Fibroblast of lung (primary cell): ENCODE measurements at places on chromosomes 13 and 19.

DNA sequence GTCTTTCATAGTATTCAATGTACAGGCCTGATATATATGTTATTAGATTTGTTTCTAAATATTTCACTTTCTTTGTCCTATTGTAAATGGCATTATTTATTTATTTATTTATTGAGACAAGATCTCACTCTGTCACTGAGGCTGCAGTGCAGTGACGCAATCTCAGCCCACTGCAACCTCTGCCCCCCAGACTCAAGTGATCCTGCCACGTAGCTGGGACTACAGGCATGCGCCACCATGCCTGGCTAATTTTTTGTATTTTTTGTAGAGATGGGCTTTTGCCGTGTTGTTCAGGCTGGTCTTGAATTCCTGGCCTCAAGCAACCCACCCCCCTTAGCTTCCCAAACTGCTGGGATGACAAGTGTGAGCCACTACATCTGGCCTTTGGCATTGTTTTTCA lies 5.4 kb upstream of the GAS6 start:
- no peak for DNase-seq

DNA sequence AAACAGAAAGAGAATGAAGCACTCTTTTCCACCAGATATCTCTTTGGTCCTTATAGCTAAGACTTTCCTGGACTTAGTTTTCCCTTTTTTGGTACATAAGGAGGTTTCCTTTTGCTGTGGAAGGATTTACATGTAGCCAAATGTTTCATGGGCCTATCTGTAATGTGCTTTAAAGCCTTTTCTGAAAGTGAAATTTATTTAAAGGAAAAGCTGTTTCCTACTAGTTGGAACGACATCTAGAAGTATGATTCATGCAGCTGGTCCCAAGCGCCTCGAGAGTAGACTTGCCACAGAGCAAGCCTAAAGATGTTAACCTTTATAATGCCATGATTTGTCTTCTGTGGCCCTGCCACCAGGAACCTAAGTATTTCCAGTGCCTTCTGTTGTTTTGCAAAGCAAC lies 390.3 kb downstream of the DLEU7 start:
- peak; percentile 30 for DNase-seq

GRCh38 chr13:99800951-99801350 lies 170.6 kb downstream of the ZIC5 start:
- no peak for DNase-seq

- peak; percentile 14 for DNase-seq
These were observed 7.5 kb downstream of the COG3 start for GRCh38 chr13:45472171-45472705.

GRCh38 chr19:17950310-17951156 lies 16.4 kb upstream of the KCNN1 start:
- no peak for DNase-seq
